ENCODE measurements at places on chromosomes 7 and 10. TPM values are rescaled to one million over a fixed set of nuclear protein-coding genes. Genes with fewer than 3 reads are reported as not detected.

DNA sequence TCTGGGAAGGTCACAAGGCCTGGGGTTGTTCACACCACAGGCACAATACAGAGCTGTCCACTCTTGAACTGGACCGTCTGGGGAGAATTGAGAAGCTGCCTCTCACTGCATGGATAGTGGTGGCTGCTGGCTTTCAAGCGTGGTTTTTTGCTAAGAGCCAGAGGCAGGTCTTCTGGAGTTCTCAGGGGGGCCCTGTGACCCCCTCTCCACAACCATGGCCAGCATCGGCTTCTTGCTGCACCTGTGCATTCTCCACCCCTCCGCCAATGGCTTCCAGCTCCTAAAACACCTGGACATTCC lies 140.3 kb downstream of the ADCY1 start:
- no peak overlapping the region for H3K4me3 ChIP-seq
- H3K4me1 ChIP-seq: no peaks in the 10 kb centered on the region
- no peaks in the 10 kb centered on the region for H3K27me3 ChIP-seq
- DNase-seq: no peak
- H3K27ac ChIP-seq: no peak overlapping the region

DNA sequence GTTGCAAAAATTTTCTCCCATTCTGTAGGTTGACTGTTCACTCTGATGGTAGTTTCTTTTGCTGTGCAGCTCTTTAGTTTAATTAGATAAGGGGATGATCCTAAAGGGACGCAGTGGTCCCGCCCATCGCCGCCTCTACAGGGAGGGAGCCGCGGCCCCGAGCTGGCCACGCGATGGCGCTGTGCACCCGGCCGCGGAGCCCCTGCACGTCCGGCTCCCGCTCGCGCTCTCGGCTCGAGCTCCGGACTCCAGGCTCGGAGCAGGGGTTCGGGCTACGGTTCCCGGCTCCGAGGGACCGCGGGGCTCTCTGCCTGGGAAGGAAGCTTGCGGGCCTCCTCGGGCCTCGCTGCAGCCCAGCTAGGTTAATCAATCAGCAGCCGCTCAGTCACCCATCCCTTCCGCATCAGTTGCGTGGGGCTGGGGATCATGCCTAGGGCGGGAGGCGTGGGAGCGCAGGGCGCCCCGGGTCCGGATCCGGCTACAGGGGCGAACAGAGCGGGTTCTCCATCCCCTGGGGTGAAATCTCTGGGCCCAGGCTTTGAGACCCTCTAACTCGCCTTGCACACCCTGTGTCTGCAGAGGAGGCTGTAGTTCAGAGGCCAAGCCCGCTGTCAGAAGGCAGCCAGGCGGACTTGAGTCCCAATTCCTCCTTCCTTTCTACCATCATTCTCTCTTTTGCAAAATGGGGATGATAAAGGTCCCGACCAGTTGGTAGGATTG lies 97.9 kb downstream of the WDR11 start:
- no peak for DNase-seq
- no peaks in the 10 kb centered on the region for H3K27me3 ChIP-seq
- H3K4me3 ChIP-seq: peak overlapping the region; percentile 70
- H3K27ac ChIP-seq: no peak overlapping the region
- H3K36me3 ChIP-seq: no peaks in the 10 kb centered on the region
- peaks cover 12% of the 10 kb centered on the region for H3K4me1 ChIP-seq

DNA sequence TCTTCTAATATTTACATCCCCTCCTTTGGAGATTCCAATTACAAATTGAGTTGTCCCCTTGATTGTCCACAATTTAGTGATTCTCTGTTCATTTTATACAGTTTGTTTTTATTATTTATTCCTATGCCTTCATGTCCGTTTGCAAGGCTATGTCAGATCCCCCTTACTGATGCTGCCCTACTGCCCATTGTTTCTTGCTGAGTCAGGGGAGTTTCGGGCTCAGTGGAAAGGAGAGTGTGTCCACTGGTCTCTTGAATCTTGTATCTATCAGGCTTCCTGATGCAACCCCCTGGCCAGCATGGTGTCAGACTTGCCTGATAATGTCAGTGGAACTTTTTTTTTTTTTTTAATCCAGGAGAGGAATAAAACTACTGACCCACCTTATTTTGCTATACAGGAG lies 384.4 kb downstream of the CDC14C start:
- no peaks in the 10 kb centered on the region for H3K4me1 ChIP-seq
- H3K27me3 ChIP-seq: peaks cover 9% of the 10 kb centered on the region
- no peak overlapping the region for H3K27ac ChIP-seq
- H3K4me3 ChIP-seq: no peak overlapping the region
- no peak for DNase-seq

GRCh38 chr10:85671530-85671929 lies 695.1 kb downstream of the GRID1 start:
- no peaks in the 10 kb centered on the region for H3K4me1 ChIP-seq
- no peak overlapping the region for H3K27ac ChIP-seq
- DNase-seq: no peak
- peaks cover 9% of the 10 kb centered on the region for H3K36me3 ChIP-seq
- H3K4me3 ChIP-seq: no peak overlapping the region

GRCh38 chr7:153390955-153391354 lies 631.4 kb downstream of the ACTR3B start:
- H3K4me1 ChIP-seq: no peaks in the 10 kb centered on the region
- no peak overlapping the region for H3K4me3 ChIP-seq
- H3K36me3 ChIP-seq: no peaks in the 10 kb centered on the region
- no peak for DNase-seq

- no peaks in the 10 kb centered on the region for H3K4me1 ChIP-seq
- H3K27ac ChIP-seq: no peak overlapping the region
- no peak overlapping the region for H3K4me3 ChIP-seq
- no peaks in the 10 kb centered on the region for H3K36me3 ChIP-seq
- no peak for DNase-seq
- H3K27me3 ChIP-seq: no peaks in the 10 kb centered on the region
Observed at GRCh38 chr7:34086064-34086463, 180.7 kb downstream of the BMPER start.

GRCh38 chr10:90403211-90404000 lies 454.4 kb downstream of the HTR7 start:
- H3K4me3 ChIP-seq: no peak overlapping the region
- H3K36me3 ChIP-seq: no peaks in the 10 kb centered on the region
- no peak overlapping the region for H3K27ac ChIP-seq
- H3K27me3 ChIP-seq: no peaks in the 10 kb centered on the region
- DNase-seq: no peak

- H3K4me3 ChIP-seq: no peak overlapping the region
- H3K27ac ChIP-seq: no peak overlapping the region
- peaks cover 4% of the 10 kb centered on the region for H3K27me3 ChIP-seq
- peaks cover 11% of the 10 kb centered on the region for H3K4me1 ChIP-seq
Observed at GRCh38 chr7:19617901-19618300, 90.9 kb downstream of the POLR1F start.

DNA sequence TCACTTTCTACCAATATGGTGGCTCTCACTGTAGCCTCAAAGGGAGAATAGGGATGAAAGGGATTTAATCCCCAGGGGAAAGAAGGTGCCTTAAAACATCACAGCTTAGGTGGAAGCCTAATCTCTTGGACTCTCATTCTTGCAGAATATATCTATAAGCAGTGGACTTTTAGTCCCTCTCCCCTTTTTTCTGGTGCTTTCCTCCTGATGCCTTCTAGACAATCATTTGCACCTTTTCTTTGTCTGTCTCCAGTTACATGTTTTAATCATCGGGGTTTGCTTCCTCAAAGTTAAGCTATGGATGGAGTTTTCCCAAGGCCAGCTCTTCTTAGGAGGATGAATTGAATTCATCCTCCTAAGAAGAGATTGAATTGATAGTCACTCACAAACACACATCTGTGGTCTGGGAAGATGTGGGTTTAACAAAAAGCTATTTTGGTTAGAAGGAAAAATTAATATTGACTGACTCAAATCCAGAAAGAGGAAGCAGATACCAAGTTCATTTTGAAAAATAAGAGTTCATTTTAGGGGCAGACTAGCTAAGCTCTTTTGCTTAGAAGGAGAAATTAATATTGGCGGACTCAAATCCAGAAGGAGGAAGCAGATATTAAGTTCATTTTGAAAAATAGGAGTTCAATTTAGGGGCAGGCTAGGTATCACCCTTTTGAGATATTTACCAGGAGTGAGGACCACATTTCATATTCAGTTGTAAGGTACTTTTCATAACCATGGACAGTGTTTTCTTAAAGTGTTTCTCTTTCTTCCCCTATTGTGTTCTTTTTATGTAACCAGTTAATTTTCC lies 35.2 kb upstream of the PLEKHS1 start:
- no peak overlapping the region for H3K27ac ChIP-seq
- no peak for DNase-seq
- peaks cover 13% of the 10 kb centered on the region for H3K36me3 ChIP-seq
- no peaks in the 10 kb centered on the region for H3K27me3 ChIP-seq
- no peak overlapping the region for H3K4me3 ChIP-seq
- H3K4me1 ChIP-seq: peaks cover 4% of the 10 kb centered on the region

- no peak overlapping the region for H3K4me3 ChIP-seq
- H3K27me3 ChIP-seq: no peaks in the 10 kb centered on the region
- peaks cover 26% of the 10 kb centered on the region for H3K4me1 ChIP-seq
Observed at GRCh38 chr7:149855361-149856305, 17.5 kb downstream of the ZNF862 start.

- H3K4me1 ChIP-seq: no peaks in the 10 kb centered on the region
- no peak overlapping the region for H3K27ac ChIP-seq
- peaks cover 14% of the 10 kb centered on the region for H3K36me3 ChIP-seq
- no peaks in the 10 kb centered on the region for H3K27me3 ChIP-seq
Observed at GRCh38 chr7:111842491-111842890, 280.2 kb upstream of the IMMP2L start.

GRCh38 chr7:20991544-20991943 lies 204.9 kb upstream of the SP8 start:
- DNase-seq: no peak
- H3K36me3 ChIP-seq: no peaks in the 10 kb centered on the region
- no peaks in the 10 kb centered on the region for H3K4me1 ChIP-seq
- no peak overlapping the region for H3K4me3 ChIP-seq
- no peak overlapping the region for H3K27ac ChIP-seq
- no peaks in the 10 kb centered on the region for H3K27me3 ChIP-seq

Gene ZNF804B
- not detected for total RNA-seq

Gene DTX2
- total RNA-seq: 12.8 TPM

Gene AZGP1
- not detected for total RNA-seq

Gene GHRHR
- total RNA-seq: not detected

Gene WDR86
- total RNA-seq: not detected

Measured in chondrocyte (in vitro differentiated cells).